ENCODE measurements at places on chromosomes 1 and 21. TPM values are rescaled to one million over a fixed set of nuclear protein-coding genes. Genes with fewer than 3 reads are reported as not detected.
A peak's percentile ranks its signal among the peaks of the same experiment; 100 is the strongest.

GRCh38 chr1:10286244-10286643 is 75.9 kb downstream of the KIF1B start:
- no peak for DNase-seq

DNA sequence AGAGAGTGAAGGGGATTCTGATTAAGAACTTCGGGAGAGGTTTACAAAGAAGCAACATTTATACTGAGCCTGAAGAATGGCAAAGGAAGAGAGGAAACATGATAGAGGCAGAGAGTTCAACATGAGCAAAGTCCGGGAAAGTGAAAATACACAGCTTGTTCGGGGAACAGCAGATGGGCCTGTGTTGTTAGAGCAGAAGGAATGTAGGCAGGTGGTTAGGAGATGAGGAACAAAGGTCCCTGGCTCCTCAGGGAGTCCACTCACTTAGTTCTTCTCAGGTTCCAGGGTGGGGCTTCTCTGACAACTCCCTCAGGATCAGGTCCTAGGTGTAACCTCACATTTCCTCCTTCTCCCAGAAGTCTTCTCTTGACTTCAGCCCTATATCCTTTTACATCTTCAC is 5.1 kb upstream of the ZNF326 start:
- DNase-seq: no peak

GRCh38 chr1:156467385-156467784 is 33.2 kb downstream of the MEF2D start:
- DNase-seq: no peak

DNA sequence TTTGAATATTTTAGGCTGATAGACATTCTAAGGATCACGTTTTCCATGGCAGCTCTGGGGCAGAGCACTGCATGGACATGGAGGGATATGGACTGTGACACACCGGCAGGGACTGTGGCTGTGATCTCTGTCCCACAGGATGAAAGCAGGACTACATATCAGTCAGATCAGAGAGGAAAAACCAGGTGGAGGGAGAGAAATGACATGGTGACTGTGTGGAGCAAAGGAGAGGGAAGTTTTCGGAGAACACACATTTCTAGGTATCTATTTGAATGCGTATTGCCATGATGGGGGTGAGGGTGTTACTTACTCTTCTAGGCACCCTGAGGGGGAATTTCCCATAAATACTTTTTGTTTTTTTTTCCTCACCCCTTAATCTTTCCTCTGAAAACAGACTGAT is 3.2 kb upstream of the CD1C start:
- DNase-seq: no peak

DNA sequence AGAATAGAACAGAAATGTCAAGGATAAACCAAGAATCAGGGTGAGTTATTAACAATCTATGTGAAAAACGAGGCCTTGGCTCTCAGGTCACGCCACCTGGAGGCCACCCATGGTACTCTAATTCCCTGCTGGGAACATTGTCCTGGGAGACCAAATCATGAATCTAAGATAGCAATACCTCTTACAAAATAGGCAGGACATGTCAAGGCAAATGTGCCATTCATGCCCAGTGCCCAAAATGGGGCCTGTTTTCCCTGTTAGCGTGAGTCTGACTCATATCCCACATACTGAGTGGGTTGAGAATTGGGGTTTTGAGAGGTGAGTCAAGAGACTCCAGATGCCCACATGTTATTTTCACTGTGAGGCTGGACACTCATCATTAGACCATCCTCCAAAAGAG is 380.8 kb downstream of the HHIPL2 start:
- no peak for DNase-seq

DNA sequence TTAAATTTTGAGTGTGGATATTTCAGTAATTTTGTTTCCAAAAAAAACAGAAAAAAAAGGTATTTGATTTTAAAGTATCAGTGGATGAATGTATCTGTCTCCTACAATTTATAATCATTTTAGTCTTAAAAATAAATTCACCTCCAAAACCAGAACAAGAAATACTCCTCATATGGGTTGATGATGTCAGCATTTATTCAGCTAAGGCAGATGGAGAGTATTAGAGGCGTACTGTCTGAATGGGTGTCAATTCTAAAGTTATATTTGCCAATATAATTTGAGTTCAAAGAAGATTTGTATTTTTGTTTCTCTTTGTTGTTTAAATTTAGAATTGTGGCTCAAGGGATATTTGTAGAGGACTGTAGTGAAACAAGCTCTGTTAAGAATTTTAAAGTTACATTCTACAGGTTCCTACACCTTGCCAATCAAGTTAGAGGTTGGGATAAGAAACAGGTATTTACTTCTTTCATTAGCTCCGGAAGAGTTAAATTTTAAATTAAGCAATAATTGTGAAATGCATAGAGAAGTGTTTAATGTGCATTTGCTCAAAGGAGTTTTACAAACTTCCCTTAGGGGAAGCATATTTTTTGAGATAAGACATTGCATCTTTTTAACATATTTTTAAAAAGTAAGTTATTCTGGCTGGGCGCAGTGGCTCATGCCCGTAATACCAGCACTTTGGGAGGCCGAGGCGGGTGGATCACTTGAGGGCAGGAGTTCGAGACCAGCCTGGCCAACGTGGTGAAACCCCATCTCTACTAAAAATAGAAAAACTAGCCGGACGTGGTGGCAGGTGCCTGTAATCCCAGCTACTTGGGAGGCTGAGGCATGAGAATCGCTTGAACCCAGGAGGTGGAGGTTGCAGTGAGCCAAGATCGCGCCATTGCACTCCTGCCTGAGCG is 1.2 kb downstream of the PLA2G4A start:
- DNase-seq: no peak

DNA sequence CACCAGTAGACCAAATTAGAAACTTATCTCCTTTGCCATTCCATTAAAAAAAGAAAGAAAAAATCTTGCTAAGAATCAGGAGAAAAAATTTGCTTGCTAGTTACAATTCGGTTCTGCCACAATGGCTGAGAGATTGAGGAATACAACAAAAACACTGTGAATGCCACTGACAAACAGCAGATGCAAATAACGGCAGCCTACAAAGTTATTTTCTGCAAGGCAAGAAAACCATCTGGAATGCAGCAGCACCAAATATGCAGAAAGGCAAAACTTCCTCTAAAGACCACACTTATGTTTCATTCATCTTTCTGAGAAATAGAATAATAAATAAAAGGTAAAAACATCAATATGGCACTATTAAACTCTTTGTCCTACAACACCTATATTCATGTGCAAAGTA is 75.7 kb downstream of the ENAH start:
- DNase-seq: no peak

DNA sequence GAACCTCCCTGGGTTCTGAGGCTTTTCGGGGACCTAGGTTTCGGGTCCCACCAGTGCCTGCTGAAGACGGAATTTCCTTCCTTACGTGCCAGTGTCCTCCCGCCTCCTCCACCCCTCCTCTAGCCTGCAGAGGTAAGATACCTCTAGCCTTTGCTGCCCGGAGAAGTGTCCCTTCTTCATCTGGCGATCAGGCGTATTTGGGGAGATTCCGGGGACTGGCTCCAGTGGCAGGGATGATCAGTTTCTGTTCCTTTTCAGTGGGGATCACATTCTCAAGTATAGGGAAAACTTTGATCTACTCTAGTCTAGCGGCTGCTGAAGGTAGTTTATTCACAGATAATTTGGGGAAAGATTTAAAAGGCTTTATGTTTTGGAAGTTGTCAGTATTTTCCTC is 674 bp downstream of the CEP350 start:
- no peak for DNase-seq

GRCh38 chr1:230808281-230808872 is 59.9 kb downstream of the C1orf198 start:
- peak; percentile 4 for DNase-seq

DNA sequence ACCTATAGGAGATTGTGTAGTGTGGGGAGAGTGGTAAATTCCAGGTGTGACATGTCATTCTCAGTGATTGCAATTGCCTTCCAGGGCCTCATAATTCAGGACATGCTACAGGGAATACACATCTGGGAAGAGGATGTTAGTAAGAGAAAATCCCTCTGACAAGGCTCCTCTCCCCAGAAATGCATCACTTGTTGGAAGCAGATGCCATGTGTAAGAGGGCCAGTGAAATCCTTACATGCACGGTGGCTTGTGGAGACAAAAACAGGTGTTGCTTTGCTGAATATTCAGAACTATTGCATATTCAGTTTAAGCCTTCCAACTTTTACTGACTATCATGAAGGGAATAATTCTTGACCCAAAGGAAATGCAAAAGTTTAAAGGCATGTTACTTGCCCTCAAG is 503.4 kb downstream of the NEGR1 start:
- no peak for DNase-seq

Gene PAPPA2
- 0.88 TPM for total RNA-seq

Gene TMEM82
- total RNA-seq: 0.21 TPM

Gene CDC42
- 182 TPM for total RNA-seq

Gene FCAMR
- total RNA-seq: not detected

Gene RHOU
- total RNA-seq: 3.5 TPM

Gene RGS13
- not detected for total RNA-seq

Gene IKBKE
- 8.6 TPM for total RNA-seq
